ENCODE measurements at places on chromosomes 7 and 10.
A peak's percentile ranks its signal among the peaks of the same experiment; 100 is the strongest.

DNA sequence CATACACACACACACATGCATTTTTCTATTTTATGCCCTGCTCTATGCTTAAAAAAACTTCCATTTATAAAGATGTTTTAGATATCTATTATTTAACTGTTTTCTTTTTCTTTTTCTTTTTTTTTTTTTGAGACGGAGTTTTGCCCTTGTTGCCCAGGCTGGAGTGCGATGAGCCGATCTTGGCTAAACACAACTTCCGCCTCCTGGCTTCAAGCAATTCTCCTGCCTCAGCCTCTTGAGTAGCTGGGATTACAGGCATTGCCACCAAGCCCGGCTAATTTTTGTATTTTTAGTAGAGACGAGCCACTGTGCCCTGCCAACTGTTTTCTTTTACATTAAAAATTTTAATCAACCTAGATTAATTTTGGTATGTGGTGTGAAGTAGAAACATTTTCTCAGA lies 45.6 kb upstream of the PURB start:
- no peak overlapping the region for H3K4me3 ChIP-seq
- no peaks in the 10 kb centered on the region for H3K27me3 ChIP-seq
- no peak for DNase-seq
- no peaks in the 10 kb centered on the region for H3K36me3 ChIP-seq
- H3K4me1 ChIP-seq = no peaks in the 10 kb centered on the region
- no peak overlapping the region for H3K27ac ChIP-seq

DNA sequence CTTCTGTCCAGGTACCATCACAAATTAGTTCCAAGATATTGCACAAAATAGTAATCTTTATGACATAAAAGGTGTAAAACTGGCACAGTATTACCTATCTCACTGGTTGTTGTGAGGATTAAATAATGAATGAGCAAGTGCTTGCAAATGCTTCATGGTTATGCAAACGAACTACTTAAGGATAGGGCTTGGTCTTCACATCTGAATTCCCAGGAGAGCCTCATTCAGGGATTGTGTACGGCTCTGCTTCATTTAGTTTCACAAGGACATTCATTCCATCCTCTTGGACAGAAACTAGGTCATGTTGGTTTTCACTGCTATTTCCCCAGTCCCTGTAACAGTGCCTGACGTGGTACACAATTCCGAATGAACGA lies 12.1 kb downstream of the ABCA13 start:
- no peak overlapping the region for H3K27ac ChIP-seq
- H3K4me1 ChIP-seq = peaks cover 4% of the 10 kb centered on the region
- H3K36me3 ChIP-seq = no peaks in the 10 kb centered on the region
- H3K4me3 ChIP-seq = no peak overlapping the region

DNA sequence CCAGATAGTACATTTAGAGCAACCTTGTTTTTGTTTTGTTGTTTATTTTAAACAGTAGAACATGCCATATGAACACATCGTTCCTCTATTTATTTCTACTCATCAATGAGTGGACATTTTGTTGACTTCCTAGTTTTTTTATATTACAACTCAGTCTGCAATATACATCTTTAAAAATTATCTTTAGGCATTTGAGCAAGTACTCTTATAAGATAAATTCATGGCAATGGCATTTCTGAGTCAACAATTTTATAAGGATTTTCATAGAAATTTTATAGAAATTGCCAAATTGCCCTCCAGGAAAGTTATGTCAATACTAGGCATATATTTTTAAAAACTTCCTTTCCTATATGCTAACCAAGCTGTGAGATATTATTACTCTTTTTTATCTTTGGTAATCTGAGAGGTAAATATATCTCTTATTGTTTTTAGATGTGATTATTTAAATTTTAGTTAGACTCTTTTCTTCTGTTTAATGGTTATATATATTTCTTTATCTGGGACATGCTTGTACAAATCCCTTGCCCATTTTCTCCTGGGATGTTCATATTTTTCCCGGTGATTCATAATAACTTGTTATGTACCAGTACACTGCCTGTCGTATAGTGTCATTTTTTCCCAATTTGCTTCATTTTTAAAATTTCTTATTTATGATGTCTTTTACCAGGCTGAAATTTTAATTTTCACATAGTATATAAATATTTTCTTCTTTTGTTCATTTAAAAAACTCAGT lies 50.5 kb downstream of the FZD1 start:
- no peaks in the 10 kb centered on the region for H3K27me3 ChIP-seq
- H3K4me1 ChIP-seq = peaks cover 23% of the 10 kb centered on the region
- DNase-seq = no peak
- no peaks in the 10 kb centered on the region for H3K36me3 ChIP-seq
- H3K4me3 ChIP-seq = no peak overlapping the region

DNA sequence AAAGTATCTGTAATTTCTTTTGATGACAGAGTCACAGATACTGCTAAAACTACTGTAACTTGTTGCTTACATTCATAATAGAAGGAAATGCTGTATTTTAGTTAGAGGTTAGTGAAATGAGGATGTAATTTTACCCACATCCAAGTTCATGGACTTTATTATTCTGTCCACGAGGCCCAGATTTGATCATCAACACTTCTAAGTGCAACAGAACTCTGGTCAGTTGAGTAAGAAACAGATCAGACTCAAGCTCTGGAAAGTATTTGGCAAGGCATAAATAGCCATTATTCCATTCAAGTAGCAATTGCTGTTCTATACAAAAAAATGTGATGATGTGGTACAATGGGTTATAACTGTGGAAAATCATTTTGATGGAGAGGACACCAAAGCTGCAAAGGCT lies 22.3 kb downstream of the ACADSB start:
- H3K27ac ChIP-seq = no peak overlapping the region
- no peak for DNase-seq
- no peak overlapping the region for H3K4me3 ChIP-seq
- H3K36me3 ChIP-seq = no peaks in the 10 kb centered on the region

DNA sequence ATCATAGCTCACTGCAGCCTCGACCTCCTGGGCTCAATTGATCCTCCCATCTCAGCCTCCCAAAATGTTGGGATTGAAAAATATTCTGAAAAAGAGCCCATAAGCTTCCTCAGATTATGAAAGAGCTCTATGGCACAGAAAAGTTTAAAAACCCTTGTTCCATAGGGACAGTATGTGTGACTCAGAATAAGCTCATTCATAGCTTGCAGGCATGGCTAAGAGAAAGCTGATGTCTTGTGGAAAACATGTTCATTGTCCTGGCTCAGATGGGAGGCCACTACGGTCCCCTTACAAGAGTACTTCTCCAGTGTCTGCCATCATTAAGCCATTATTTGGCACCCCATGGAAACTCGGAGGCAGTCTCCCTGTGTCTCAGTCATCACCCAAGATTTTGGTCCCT lies 64.0 kb downstream of the CCDC3 start:
- H3K4me3 ChIP-seq = no peak overlapping the region
- no peak overlapping the region for H3K27ac ChIP-seq
- H3K4me1 ChIP-seq = peaks cover 11% of the 10 kb centered on the region
- DNase-seq = no peak
- H3K27me3 ChIP-seq = no peaks in the 10 kb centered on the region

DNA sequence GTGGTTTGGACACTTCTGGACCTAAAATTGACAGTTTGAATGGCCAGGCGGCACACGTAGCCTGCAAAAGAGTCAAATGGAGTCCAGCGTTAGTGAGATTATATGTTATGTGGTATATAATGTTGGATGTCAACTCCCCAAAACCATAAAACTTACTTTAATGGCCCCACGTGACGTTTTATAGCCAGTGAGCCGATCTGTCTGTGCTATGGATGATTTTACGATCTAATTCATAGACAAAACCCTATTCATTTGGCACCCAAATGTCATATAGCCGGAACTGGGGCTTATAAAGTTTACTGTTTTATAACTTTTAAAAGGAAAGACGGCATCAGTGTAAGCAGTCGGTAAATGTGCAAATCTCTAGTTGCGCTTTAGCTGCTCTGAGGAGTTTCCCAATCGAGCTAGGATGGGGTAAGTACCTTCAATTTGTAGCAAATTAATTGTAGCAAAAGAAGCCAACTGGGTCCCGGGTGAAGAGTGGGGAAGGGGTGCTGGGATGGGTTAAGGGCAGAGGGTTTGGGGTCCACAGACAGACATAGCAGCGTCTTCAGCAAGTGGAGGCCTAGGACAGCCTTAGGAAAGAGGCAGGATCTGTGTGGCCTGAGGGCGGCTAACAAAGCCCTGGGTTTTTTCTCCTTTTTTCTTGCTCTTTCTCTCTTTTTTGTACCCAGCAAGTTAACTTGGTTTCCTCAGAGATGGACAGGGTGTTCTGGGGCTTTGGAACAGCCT lies 3.2 kb downstream of the HOXA5 start:
- H3K36me3 ChIP-seq = peaks cover 3% of the 10 kb centered on the region
- peaks cover 10% of the 10 kb centered on the region for H3K4me1 ChIP-seq
- DNase-seq = no peak
- no peaks in the 10 kb centered on the region for H3K27me3 ChIP-seq
- H3K4me3 ChIP-seq = peak overlapping the region; percentile 23
- H3K27ac ChIP-seq = peak overlapping the region; percentile 85

- H3K4me3 ChIP-seq = no peak overlapping the region
- H3K36me3 ChIP-seq = no peaks in the 10 kb centered on the region
- no peaks in the 10 kb centered on the region for H3K27me3 ChIP-seq
- no peak for DNase-seq
- no peak overlapping the region for H3K27ac ChIP-seq
- peaks cover 3% of the 10 kb centered on the region for H3K4me1 ChIP-seq
Measured at GRCh38 chr7:121026159-121026558, 37.6 kb downstream of the CPED1 start.

Measured in RWPE2 (cell line).